ENCODE measurements at places on chromosomes 3 and 15.

DNA sequence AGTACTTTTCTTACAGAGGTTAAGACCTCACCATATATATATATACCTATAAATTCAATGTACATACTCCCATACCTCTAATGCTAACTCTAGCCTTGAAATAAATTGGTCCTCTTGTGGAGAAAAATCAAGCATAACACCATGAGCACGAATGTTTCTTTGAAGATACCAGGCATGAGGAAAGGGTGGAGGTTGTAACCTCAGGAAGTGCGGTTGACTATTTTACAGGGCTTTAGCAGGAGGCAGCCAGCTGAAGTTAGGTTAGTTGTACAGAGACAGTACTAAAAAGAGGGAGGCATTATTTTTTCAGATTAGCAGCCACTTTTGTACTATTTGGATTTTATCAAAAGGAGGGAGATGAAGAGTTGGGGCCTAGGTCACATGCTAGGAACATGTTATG, 767.0 kb downstream of the OTOL1 start:
- no peak for DNase-seq

- no peak for DNase-seq
Measured at GRCh38 chr15:96767703-96768434, 437.4 kb downstream of the NR2F2 start.

DNA sequence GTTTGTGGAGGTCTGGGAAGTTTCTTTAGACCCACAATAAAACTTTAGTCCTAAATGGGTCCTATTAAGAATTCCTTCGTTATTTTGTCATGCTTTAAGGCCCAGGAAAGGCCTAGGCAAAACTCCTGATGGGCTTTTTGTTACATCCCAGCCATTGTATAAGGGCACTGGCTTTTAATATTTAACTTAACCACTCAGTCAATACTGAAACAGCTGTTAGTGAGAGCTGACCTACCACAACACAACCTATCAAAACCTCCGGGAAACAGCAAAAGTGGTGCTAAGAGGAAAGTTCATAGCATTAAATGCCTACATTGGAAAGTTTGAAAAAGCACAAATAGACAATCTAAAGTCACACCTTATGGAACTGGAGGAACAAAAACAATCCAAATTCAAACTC, 39.6 kb downstream of the ALCAM start:
- no peak for DNase-seq

DNA sequence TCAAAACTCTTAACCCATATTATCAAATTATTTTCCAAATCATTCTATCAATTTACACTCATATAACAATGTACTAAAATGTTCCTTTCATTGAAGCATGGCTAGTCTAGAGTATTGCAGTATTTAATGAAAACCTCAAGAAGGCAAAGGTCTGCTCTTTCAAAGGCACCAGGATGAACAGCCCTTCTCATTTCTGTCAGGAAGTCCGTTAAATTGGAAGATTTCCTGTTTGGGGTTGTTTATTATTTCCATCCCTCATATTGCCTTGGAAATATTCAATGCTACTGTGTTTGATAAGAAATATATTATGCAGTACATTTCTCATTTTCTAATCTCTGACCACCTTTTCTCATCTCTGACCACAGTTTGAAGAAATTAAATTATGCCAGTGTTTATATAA, 25.1 kb downstream of the ACKR4 start:
- DNase-seq, result no peak

- no peak for DNase-seq
Measured at GRCh38 chr3:128073807-128074206, 21.6 kb downstream of the SEC61A1 start.

GRCh38 chr3:60917141-60917540, 334.1 kb downstream of the FHIT start:
- DNase-seq, result no peak

DNA sequence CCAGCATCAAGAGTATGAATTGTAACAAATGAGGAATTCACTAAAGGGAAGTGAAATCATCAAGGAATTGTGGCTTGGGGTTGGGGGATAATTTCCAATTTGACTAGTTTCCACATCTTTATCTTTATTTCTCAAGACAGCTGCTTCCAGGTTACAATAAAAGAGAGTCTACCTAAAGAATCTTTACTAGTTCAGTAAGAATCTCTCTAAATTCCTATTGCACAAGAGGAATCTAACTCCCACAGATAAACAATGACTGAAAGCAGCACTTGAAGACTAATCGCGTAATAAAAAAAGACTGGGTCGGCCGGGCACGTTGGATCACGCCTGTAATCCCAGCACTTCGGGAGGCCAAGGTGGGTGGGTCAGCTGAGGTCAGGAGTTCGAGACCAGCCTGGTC, 194.4 kb downstream of the KBTBD8 start:
- no peak for DNase-seq

Measured in GM20000 (cell line).